ENCODE measurements at places on chromosomes 2 and 18.

DNA sequence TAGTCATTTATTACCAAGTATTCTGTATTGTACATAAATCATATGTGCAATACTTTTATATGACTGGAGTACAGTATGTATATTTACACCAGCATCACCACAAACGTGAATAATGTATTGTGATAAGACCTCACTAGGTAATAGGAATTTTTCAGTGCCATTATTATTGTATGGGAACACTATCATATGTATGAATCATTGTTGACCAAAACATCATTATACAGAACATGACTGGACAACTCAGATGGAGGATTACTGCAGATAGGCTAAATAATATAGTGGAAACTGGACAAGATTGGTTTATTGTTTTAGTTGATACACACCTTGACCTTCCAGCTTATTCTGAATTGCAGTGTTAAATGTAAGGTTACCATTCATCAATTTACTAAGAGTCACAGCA lies 33.4 kb downstream of the VAPA start:
- ATAC-seq: no peak

- ATAC-seq: no peak
These were observed 3.6 kb downstream of the WDR43 start for GRCh38 chr2:28898048-28898447.

DNA sequence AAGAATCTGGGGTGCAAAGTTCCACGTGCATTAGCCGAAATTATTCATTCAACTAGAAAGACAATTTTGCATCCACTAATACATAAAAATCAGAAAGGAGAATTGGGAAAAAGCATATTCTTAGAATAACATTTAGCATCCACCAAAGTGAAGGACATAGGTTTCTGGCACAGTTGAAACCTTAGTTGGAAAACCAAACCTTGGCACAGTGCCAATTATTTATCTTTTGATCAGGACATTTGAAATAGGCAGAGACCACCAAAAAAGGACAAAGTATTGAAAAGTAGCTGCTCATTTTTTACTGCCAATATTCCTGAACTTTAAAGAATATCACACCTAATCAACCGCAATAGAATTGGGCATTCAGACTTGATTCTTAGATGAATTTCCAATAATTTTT lies 25.5 kb upstream of the NFU1 start:
- no peak for ATAC-seq

GRCh38 chr2:86337244-86337835 lies at the start of gene REEP1:
REEP1 (minus strand) TSS chr2:86337626; CDS start chr2:86337510, 116 bp downstream.
- ATAC-seq: peak; percentile 47

DNA sequence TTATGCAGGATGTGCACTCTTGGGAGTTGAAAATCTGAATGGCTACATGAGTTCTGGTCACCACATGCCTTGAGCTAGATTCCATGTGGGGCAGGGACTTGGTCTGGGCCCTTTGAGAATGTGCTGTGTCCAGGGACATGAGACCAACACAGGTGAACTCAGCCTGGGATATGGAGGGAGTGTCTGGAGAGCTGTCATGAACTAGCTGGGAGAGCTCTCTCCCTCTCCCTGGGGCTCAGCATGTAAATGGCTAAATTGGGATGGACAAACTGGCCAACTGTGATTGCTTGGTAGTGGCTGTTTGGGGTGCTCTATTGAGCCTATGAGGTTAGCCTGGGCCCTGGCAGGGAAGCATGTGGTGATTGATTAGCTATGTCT lies 105.1 kb upstream of the HS6ST1 start:
- no peak for ATAC-seq

DNA sequence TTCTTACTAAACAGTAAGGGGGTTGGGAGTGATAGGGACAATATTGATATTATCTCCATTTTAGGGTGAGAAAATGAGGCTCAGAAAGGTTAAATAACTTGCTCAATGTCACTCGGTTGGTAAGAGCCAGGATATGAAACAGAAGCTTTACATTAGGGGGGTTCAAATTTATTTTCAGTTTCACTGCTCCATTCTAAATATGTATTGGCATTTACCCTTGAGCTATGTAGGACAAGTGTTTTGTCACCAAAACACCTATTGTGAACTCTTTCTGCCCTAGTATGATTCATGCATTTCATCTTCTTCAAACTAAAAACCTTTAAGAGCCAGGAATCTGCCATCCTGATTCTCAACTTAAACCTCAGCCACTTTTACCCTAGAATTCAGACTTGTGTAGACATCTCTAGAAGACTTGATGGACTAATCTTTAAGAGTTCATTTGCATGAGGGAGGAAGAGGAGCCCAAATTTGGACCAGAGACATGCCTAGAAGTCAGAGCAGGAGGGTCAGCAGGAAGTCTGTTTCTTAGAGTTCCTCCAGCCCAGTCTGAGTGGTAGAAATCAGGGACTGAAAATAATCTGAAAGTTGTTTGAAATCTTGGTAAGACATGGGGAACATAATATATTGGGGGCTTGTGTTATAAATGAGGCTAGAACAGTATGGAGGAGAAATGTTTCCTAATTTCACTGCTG lies 129.4 kb upstream of the ATP5MC3 start:
- no peak for ATAC-seq

- peak; percentile 58 for ATAC-seq
These were observed 33.4 kb upstream of the GAREM2 start for GRCh38 chr2:26139269-26140183.

- ATAC-seq: peak; percentile 94
These were observed 28.9 kb downstream of the MGAT5 start for GRCh38 chr2:134282629-134283400.
